HuH-7.5 (cell line): ENCODE measurements at places on chromosomes 6 and 20.

DNA sequence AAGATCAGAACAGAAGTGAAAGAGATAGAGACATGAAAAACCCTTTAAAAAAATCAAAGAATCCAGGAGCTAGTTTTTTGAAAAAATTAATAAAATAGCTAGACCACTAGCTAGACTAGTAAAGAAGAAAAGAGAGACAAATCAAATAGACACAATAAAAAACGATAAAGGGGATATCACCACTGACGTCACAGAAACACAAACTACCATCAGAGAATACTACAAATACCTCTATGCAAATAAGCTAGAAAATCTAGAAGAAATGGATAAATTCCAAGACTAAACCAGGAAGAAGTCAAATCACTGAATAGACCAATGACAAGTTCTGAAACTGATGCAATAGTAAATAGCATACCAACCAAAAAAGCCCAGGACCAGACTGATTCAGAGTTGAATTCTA lies 29.6 kb upstream of the SENP6 start:
- DNase-seq, result no peak

DNA sequence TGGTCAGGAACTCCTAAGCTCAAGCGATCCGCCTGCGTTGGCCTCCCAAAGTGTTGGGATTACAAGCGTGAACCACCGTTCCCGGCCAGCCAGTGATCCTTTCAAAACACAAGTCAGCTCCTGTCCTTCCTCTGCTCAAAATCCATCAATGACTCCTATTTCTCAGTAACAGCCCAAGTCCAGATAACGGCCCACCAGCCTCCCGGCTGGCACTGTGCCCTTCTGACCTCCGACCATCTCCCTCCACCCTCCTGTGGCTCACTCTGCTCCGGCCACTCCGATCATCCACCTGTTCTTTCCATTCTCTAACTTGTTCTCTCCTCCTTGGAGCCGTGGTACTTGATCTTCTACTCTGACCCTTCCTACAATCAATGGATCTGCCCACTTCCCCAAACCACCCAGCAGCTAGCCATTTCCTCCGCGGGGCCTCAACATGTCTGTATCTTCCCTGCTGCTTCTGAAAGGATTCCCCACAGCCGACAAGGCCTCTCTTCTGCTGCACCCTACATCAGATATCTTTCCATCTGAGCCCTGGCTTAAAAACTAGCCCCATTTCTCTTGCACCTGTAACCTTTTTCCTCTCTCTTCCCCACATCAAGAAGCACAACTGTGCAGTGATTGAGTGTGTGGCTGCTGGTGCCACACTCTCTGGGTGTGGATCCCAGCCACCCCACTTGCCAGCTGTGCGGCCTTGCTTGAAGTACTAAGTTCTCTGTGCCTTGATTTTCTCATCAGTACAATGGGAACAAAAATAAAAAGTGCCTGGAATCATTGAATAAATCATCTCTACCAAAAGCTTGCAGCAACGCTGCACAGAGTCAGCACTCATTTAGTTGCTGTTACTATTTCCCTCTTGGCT lies 6.1 kb upstream of the ZMYND8 start:
- no peak for DNase-seq

- DNase-seq, result no peak
These were observed 15.2 kb downstream of the PI3 start for GRCh38 chr20:45189861-45190260.

DNA sequence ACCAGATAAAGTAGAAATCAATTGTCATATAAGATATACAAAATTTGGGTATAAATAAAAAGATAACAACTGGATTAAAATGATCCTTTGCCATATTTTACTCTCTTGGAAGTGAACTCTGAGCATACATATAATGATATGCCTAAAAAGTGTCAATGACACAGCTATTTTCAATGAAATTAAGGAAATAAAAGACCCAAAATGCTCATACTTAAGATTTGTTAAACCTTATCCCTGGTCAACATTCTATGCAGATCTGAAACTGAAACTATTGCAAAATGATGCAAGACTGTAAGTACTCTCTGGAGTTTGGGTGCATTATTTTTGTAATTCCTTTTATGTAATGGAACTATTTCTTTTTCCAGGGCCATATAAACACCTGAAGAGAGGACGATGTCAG lies 119.0 kb upstream of the SGK1 start:
- DNase-seq, result no peak

DNA sequence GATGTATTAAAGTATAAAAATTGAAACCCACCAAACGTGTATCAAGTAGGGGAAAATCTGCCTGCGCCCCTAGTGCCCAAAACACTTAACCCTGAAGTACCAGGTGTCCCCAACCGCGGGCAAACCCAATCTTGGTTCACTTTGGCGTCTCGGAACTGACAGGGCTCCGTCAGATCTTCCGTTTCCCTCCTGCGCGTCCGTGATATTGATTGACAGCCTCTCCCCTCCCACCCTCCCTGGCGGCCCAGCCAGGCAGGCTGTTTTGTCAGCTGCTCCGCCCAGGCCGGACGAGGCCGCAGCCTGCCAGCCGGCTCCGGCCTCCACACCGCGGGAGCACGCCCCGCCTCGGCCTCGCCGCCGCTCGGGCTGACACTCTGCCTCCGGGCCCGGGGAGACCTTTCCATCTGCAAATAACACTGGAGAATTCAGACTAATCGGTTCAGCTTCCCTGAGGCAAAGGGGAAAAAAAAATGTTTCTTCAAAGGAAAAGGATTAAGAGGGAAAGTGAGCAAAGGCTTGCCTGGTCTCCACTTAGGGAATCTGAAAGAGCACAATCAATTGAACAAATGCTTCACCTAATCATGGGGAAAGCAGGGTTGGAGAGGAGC lies 234.9 kb upstream of the MCHR2 start:
- DNase-seq, result peak; percentile 62

DNA sequence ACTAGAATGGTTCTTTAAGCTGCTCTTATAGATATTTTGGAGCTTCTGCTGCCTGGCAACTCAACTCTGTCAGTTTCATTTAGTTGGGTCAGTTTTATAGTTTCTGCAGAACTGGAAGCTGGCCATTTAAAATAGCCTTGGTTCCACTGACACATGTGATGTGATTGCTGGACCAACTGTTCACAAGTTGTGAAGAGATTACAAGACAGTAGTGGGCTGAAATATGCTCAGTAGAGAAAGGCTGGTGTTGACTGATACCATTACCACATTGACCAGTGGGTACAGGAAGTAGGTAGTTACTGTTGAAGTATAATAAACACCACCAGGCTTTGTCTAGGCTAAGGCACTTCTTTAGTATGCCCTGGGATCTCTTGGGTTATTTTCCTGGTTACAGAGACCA lies 39.0 kb downstream of the BCKDHB start:
- no peak for DNase-seq

GRCh38 chr6:142300758-142301650 lies 803 bp upstream of the ADGRG6 start:
- DNase-seq, result no peak

GRCh38 chr6:80203283-80203682 lies 96.8 kb downstream of the BCKDHB start:
- DNase-seq, result no peak

DNA sequence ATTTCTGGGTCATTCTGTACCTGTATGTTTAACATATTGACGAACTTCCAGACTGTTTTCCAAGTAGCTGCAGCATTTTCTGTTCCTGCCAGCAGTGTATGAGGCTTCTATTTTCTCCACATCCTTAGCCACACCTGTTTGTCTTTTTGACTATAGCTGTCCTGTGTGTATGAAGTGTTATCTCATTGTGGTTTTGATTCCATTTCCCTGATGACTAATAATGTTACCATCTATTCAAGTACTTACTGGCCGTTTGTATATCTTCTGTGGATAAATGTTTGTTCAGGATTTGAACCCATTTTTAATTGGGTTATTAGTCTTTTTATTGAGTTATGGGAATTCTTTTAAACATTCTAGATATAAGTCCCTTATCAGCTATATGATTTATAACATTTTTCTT lies 95.2 kb downstream of the JAG1 start:
- DNase-seq, result no peak

DNA sequence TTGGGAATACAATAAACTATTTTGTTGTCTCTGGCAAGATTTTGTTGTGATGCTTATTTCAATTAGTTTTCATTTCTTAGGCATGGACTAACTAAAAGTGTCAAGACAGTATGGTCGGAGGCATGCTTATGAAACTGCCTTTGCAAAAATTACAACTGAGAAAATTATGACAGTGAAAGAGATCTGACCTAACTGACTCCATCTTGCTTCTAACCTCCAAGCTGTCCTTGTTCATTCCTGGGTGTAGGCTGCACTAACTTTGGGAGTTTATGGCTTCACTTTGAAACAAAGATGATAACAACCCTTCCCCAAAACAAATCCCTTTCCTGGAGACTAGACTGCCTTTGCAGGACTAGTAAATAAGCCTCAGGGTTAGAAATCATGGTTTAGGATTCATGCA lies 4.1 kb upstream of the SHLD1 start:
- DNase-seq, result no peak

GRCh38 chr20:8788831-8789230 lies 280.1 kb upstream of the PLCB4 start:
- DNase-seq, result no peak

DNA sequence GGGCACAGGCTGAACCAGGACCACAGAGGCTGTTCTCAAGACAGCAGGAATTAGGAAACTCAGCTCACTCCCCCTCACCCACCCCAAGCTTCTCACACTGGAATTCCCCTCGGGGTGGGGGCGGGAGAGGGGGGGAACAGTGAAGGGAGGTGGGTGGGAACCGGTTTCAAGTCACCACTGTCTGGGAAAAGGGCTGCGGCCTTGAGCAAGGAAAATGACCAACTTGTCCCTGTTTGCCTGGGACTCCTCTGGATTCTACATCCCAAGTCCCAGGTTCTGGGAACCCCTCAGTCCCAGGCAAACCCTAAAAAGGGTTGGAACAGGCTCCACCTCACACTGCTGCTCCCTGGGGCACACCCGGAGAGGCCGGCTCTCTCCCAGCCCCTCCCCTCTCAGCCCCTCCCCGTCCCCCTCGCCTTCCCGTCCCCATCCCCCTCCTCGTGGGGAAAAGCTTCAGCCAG lies 230.7 kb downstream of the TFAP2C start:
- DNase-seq, result no peak

GRCh38 chr20:63172726-63173125 lies 43.2 kb downstream of the YTHDF1 start:
- DNase-seq, result peak; percentile 66

- DNase-seq, result no peak
These were observed 252.4 kb downstream of the GMDS start for GRCh38 chr6:1993042-1993441.

- DNase-seq, result no peak
These were observed 25.7 kb downstream of the MYCT1 start for GRCh38 chr6:152723398-152723797.

DNA sequence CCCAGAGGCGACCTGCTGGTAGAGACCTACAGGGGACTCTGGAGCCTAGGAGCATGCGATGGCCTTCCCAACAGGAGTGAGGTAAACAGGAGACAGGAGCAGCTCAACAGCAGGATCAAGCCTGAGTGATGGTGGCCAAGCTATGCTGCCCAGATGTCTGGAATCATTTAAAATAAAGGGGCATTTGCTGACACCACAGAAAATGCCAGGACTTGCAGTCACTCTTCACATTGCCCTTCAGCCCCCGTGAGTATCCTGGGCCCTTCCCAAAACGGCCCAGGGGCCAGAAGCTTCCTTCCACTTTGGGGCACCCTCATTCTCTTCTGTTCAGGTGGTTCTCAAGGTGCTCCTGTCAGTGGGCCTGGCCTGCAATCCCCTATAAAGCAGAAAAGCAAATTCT lies 23.2 kb downstream of the INSM1 start:
- no peak for DNase-seq
